ENCODE measurements at places on chromosomes 7 and 10.
A peak's percentile ranks its signal among the peaks of the same experiment; 100 is the strongest.

DNA sequence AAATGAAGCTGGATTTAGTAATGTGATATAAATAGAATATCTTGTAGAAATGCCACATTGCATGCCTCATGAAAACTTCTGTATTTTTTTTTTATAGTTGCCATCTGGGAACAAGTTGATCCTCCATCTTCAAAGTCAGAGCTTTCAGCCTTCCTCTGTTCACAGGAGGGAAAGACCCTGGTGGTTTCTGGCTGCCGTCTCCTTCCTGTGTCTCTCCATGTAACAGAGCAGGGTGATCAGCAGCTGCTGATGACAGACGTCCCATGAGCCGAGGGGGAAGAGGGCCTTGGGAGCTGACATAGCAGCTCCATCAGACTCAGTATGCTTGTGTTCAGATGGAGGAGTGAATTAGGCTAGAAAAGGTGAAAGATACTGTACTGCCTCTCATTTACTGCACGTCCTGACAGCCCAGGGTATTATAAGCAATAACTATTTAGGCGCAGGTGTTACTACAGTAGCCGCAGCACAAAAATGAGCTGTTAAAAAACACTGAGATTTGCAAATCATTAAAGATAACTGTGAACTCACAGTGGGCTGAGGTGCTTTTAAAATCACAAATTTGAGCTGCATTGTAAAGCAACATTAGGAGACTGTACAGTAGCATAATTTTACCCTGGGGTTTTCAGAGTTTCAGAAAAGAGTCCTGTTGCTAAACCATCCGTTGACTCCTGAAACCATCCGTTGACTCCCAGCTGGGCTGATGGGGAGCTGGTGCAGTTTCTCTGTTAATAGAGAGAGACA, 103.3 kb downstream of the CFAP58 start:
- no peak for DNase-seq

GRCh38 chr7:129780974-129781927, 169.7 kb downstream of the NRF1 start:
- peak; percentile 58 for DNase-seq

- no peak for DNase-seq
Measured at GRCh38 chr10:37476285-37476684, 350.9 kb downstream of the ANKRD30A start.

DNA sequence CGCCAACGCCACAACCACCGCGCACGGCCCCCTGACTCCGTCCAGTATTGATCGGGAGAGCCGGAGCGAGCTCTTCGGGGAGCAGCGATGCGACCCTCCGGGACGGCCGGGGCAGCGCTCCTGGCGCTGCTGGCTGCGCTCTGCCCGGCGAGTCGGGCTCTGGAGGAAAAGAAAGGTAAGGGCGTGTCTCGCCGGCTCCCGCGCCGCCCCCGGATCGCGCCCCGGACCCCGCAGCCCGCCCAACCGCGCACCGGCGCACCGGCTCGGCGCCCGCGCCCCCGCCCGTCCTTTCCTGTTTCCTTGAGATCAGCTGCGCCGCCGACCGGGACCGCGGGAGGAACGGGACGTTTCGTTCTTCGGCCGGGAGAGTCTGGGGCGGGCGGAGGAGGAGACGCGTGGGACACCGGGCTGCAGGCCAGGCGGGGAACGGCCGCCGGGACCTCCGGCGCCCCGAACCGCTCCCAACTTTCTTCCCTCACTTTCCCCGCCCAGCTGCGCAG, 424 bp downstream of the EGFR start:
- no peak for DNase-seq

DNA sequence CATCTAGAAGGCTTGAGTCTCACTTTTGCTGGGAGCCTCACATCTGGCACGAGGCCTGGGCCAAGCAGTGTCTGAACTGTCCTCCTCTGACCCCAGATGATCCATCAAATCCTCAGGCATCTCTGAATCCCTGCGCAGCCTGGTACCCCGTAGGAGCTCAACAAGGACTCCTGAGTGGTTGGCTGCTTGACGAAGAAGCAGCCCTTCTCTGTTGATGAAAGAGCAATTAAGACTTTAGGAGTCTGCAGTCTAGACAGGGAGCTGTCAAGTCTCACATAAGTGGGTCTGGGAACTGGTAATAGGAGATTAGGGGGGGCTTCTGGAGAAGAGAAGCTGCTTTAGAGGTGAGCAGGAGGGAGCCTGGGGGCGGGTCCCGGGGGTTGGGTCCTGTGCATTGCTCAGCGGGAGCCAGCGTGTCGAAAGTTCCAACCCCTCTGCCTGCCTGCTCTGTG, 326.0 kb downstream of the RPS24 start:
- DNase-seq: no peak

DNA sequence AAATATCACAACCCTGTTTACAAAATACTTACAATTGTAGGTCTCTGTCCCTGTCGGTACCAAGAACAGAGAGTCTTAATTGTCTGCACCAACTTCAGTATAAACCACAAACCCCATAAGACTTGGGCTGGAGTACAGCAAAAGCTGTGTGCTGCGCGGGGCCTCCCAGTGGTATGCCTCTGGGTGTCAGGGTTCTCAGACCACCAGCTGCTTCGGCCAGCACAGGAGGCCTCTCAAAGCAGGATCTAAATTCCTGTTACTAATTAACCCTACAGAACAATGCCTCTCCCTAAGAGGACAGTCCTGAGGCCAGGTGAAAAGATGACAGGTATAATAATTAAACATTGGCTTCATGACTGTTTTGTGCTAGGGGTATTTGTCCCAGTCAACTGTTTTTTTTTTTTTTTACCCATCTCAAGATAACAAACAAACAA, 957 bp upstream of the SVIL start:
- DNase-seq: no peak

- peak; percentile 64 for DNase-seq
Measured at GRCh38 chr7:143408686-143409561, at the start of gene EPHA1. Gene EPHA1, minus strand, starts transcription at chr7:143408856. Its CDS starts 51 bp downstream, at chr7:143408805.

DNA sequence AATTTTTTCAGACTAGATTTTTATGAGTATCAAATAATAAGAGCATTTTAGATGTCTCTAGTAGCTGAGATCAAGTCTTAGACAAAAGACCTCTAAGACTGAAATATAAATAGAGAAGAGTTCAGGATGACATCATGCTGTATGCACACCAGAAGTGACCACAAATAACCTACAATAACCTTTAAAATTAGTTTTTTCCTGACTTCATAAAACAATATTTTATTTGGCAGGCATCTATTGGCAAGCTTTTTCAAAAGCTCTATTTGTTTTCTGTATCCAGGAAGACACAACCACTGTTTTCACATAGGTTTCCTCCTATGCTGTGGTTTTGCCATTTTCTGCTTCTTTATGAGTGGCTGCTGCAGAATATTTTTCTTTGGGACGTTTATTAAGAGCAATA, 359.1 kb downstream of the CRPPA start:
- DNase-seq: no peak

DNA sequence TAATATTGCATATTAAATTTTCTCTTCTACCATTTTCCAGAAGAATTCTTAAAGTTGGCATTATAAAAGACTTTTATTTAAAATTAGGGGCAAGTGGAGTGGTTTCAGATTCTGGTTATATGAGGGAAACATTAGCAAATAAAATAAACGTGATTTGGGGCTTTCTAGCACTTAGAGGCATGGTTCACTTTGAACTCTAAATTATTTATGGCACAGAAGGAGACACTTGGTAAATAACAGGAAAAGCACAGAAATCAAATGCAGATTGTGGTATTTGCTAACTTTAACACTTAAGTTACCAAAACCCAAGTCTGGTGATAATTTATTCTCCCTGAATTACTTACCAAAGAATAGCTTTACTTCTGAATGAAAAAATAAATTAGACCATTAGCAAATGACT, 134.5 kb upstream of the ETV1 start:
- no peak for DNase-seq

DNA sequence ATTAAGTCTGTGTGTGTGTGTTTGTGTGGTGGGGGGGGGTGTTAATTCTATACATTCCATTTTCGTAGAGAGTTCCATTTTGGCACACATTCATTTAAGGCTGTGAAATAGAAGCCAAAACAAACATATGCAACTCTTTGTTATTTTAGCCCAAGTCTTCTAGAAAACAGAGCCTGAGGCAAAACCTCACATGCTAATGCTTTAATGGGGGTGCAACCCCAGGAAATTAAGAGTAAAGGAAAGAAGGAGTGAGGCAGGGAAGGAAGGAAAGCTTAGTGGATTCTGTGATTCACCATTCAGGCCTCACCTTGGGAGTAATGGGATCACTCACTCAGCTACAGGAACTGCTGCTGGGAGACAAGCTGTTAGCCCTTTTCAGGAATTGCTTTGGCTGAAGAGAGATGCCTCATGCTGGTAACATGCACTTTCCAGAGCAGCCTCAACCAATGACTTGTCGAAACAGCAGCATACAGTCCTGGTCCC, 73.0 kb upstream of the CTTNBP2 start:
- DNase-seq: no peak

DNA sequence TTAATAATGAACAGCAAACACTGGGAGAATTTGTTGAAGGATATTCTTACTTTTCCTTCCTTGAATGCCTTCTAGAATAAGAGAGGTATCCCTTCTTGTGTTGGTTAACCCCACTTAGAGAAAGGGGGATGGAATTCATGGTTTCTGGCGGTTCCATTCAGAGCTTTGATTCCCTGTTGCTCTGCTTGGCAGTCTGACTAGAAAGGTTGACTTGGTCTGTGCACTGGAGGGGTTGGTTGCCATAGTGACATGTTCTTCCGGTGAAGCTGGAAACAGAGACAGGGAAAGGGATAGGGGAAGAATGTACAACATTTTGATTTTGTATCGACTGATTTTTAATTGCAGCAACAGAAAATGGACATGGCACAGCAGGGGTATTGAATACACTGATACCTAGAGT, 2.5 kb downstream of the TMEM178B start:
- DNase-seq: no peak

DNA sequence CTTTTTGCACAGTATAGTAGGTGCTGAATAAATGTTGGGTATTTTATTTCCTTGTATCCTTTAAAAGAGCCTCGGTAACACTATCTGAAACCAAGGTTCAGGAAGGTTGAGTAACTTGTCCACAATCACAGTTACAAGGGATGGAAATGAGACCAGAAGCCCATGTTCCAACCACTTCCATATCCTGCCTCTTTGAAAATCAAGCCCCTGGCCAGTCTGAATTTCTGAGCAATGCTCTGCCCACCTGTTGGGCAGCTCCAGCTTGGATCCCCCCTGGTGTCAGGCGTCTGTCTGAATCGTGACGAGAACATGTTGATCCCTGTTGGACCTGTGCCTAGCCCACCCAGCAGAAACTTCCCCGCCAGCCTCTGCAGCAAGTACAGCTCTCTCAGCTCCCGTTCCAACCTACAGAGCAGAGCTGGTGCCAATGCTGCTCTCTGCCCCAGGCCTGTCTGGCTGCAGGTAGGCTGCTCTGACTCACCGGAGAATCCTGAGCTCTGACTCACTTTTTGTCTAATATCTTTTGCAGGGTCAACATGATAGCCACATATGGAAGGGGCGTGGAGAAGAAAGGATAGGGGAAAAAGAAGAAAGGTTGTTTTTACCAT, 595.5 kb downstream of the INHBA start:
- no peak for DNase-seq

DNA sequence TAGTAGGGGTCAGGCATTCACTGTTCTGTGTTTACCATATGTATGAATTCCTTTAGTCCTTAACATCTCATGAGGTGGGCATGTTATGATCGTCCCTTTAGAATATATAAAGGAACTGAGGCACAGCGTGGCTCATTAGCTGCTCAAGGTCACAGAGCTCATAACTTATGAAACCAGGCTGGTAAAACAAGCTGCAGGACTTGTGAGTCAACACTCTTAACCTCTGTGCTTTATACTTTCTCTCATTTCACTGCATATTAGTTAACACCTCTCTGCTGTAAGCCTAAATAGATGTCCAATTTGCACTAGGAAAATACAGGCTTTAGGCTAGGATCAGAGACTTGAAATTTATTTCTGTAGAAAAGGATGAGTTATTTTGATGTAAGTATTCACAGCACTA, 180.3 kb upstream of the HDAC9 start:
- DNase-seq: no peak

DNA sequence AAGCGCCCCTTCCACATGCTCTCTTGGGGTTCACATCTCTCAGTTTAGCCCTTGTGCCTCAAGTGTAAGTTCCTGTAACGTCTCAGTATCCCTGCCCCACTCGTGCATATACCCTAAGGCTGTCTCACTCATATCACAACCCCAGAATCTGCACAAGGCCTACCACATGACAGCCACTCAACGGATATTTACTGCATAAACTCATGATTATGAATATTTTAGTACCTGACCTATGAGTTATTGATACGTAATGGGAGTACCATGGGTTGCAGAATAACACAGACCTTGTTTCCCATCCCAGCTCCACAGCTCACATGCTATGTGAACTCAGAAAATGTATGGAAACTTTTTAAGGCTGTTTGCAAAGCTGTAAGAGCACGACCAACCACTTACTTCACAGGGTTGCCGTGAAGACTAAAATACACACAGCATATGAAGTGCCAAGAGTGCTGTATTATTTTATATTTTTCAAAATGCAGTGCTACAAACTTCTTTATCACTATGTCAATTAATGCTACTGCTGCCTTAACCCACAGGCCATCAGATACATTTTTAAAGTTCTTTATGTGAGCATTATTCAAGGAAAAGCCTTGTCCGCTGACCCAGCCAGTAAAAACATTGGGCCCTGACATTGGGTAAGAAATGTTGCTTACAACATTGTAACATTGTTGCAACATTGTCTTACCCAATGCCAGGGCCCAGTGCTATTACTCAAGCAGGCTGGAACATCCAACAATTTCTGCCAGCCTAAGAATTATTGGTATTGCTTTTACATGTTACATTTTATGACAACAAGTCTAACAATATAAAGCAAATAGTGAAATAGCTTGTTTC, 97.2 kb downstream of the JAZF1 start:
- DNase-seq: no peak

- no peak for DNase-seq
Measured at GRCh38 chr7:92725161-92725925, 111.0 kb downstream of the CDK6 start.

GRCh38 chr7:99219985-99220384, 12.1 kb upstream of the KPNA7 start:
- no peak for DNase-seq

- peak; percentile 81 for DNase-seq
Measured at GRCh38 chr7:148914208-148914777, 30.2 kb upstream of the EZH2 start.

GRCh38 chr7:14738086-14738485, 164.5 kb downstream of the DGKB start:
- DNase-seq: no peak

DNA sequence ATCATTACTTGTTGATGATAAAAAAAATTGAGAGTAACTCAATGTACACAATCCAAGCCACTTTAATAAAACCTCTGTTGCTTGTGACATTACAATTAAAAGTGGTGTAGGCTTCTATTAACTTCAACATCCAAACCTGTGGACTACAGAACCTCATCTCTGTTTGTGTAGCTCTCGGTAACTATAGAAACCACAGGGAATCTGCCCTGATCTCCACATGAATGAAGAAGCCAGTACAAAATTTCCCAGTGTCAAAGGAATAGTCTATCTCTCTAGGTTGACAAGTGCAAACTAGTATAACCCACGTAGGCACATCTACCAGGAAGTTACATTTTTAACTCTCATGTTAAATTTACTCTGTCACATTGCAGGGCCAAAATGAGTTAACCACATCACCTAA, 204.3 kb downstream of the CHCHD3 start:
- DNase-seq: no peak

All from activated T-cell treated with anti-CD3 and anti-CD28 coated beads, Interleukin-2, amount 50 U/mL, for 24 hours (primary cell).